ENCODE measurements at places on chromosomes 2 and 18.

DNA sequence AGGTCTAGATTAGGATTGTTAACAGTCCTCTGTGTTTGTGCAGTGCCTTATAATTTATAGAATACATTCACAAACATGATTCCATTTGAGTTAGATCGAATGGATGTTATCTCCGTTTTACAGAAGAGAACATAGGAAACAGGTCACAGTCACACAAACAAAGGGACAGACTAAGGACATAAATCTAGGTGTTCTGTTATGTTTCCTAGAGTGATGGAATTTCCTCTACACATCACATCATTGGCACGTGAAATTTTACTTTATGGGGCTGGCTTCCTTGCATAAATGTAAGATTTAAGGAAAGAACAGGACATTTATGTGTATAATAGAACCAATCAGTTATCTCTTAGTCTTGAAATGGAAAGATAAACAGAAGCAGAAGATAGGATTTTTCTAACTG, 6.4 kb downstream of the TRIM54 start:
- DNase-seq, result no peak

GRCh38 chr18:45073556-45073955, 392.9 kb downstream of the SETBP1 start:
- DNase-seq, result no peak

DNA sequence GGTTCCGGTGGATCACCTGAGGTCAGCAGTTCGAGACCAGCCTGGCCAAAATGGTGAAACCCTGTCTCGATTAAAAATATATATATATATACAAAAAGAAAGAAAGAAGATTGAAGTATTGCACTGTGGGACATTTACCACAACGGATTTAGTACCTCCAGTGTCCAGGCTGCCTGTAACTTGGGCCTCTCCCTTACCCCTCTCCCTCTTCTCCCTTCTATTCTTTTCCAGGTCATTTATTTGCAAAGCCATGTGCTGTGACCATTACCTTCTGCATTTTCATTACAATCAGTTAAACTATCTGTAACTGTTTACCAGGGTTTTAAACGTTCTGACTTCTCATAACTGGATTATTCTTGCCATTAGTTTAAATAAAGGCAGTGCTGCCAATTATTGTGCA, 400.9 kb upstream of the ZNF804A start:
- DNase-seq, result no peak

DNA sequence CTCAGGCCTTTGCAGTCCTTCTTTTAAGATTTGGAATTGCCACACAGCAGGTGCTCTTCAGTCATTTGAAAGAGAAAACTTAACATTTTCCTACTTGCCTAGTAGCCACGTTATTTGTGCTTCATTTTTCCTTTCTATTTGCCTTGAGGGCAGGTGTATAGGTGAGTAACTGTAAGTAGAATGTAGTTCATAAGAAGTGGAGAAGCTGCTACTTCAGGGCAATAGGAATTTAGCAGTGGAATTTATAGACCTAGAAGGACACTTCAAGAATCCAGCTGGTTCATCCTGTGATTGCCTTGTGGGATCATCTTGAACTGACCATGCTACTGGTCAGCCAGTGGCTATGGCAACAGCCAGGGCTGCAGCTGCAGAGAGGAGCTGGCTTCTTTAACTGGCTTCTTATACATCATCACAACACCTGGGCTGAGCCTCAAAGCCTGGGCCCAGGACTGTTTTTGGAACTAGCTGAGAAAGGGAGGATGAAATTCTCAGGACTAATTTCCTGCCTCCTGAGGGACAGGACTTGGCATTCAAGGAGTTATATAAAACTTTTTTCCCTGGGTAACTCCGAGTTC, 5.1 kb upstream of the LANCL1 start:
- DNase-seq, result no peak

- no peak for DNase-seq
Measured at GRCh38 chr2:65358678-65359400, 73.6 kb downstream of the SPRED2 start.

DNA sequence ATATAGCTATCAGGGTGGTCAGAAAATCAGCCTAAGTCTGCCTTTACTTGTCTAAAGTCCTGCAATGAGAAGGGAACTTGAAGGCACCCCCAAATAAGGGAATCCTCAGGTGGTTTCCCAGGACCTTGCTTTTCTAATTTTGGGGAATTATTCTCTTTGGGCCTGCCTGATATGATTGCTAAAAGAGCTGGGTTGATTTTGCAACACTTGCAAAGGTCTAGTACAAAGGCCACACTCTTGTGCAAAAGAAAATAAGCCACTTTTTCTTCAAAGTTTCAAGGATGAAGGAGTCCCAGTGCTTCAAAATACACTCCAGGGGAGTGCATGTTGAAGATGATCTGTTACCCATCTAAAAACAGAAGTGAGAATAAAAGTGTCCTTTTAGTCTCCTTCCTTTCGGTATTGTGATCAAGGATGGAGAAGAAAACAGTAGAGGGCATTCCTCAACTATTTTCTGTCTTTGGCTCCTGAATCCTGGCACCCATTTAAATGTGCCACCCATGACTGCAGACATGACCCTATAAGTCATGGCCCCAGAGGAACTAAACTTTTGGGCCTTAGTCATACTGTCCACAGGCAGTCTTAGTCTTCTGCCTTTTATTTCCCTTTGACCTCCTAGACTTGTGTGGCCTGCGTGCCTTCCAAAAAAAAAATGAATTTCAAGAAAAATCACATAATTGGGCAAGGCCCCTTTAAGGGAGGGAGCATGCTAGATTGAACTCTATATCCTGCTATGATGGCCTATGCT, 5.1 kb downstream of the SULT1C3 start:
- DNase-seq, result no peak

GRCh38 chr2:53826587-53827397, 33.0 kb downstream of the GPR75 start:
- DNase-seq, result no peak

DNA sequence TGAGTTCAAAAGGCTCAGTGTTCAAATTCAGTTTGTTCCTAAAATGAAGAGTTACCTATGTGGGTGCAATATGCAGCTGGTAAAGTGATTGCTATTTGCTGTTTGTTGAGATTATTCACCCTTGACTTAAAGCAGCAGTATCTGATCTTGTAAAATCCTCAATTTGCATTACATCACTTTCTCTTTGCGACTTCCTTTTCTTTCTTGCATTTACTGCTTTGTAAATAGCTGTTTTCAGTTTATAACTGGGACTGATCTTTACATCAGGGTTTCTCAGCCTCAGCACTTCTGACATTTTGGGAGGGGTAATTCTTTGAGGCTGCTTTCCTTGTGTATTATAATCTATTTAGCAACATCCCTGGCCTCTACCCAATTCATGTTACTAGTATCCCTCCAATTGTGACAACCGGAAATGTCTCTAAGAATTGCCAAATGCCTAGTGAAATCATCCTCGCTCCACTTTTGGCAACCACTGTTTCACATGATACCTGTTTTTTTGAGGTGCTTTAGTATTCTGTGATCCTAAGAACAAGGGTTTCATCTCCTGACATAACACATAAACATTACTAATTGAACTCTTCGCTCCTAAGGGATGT, 12.1 kb upstream of the ERCC3 start:
- DNase-seq, result no peak

DNA sequence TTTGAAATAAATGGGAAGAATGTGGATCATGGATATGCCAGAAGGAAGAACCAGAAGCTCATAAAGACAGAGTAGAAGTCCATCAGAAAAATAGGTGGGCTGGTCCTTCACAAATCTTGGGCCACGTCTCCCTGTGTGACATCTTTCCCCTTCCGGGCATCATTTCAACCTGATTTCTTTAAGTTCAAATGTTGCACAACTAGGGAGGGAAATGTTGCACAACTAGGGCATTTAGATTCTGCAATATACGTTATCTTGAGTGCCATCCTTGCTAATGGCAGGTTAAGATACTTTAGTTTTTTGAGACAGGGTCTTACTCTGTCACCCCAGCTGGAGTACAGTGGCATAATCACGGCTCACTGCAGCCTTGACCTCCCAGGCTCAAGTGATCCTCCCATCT, 129.6 kb downstream of the CERS6 start:
- no peak for DNase-seq

DNA sequence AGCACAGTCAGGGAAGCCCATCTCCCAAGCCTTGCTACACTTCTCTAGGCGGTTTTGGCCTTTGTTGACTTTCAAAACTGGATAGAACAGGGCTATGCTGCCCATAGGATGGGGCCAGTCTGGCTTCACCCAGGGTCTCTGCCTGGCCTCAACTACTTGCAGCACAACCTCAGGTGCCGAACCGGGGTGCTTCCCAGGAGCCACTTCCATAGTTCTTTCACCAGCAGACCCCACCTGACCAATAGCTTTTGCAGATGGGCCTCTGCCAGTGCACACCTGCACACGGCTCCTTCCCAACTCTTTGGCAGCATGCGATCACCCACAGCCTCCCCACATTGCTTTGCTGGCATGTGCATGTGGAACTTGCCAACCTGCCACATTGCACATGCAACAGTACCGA, 331.6 kb downstream of the CPS1 start:
- no peak for DNase-seq

DNA sequence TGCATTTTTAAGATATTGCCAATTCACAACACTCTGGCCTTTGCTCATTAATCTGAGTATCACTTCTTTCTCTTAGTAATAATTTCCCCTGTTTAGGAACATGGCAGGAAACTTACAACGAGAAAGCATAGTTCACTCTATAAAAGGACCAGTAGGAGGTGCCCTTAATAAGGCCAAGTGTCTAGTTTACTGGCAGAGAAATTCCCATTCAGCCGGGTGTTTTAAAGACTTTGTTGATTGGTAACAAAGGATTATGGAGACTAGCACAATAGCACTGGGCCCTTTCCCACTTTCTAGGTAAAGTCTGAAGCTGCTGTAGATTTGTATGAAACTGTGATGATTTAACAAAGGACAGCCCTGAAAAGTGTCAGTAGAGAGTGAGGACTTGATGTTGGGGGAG, 3.1 kb downstream of the DCC start:
- no peak for DNase-seq

GRCh38 chr18:40485318-40485717, 1469.7 kb upstream of the PIK3C3 start:
- DNase-seq, result no peak

- no peak for DNase-seq
Measured at GRCh38 chr2:37649518-37649917, 21.9 kb downstream of the CDC42EP3 start.

DNA sequence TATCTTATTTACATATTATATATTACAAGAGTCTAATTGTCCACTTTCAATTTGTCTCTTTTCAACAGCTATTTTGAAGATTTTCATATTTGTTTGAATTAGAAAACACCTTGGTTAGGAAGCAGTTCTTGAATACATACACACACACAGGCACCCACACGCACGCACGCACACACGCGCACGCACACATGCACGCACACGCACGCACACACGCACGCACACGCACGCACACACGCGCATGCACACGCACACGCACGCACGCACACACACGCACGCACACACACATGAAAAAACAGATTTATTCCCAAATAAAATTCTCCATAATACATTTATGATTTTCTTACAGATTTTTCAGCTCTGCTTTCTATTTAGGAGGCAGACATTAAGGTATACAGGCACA, 220.7 kb downstream of the NYAP2 start:
- no peak for DNase-seq

DNA sequence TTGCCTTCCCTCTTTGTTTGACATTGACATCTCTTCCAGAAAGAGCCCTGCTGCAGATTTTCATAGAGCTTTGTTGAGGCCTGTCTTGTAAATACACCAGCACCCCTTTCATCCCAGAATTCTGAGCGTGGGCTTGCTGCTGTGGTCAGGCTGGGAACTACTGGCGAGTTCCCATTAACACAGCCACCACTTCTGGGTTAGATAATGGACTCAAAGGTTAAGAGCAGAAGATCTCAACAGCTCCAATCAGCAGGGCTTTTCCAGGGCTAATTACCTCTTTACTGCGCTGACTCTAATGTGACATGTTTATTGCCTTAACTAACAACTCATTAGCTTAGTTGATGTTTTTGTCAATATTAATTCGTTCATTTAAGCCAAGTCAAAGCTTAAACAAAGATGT, 235.9 kb upstream of the BOD1L2 start:
- no peak for DNase-seq

DNA sequence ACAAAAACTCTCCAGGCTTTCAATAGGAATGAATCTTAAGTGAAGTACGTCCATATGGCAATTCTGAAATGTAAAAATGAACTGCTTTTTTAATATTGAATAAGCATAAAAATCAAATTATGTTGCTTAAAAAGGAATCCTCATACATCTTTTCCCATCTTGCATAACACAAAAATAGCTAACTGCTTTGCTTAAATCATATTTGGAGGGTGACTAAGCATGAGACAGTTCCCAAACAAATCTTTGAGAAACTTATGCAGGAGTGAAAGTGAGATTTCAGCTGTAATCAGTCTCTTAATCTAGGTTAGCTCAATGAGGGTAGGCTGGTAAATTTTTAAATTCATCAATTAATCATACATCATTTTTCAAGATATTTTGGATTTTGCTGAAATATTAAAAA, 111.5 kb downstream of the MBD5 start:
- DNase-seq, result no peak

DNA sequence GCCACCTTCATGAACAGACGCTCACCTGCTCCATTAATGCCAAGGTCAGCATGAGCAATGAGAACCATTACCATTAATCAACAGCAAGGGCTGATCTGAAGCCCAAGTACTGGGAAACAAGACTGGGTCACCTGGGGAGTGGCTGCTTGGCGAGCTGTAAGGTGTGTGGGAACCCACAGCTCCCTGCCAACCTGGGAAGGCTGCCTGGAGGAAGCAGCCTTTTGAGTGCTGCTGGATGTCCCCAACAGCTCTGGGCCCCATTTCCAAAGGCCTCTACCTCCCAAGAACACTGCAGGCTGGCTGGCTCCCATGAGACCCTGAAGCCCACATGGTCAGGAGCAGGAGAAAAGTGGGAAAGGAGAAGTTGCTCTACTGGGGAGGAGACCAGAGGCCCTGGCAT, 62.1 kb downstream of the CYP26B1 start:
- no peak for DNase-seq

- no peak for DNase-seq
Measured at GRCh38 chr2:19711470-19712372, 190.1 kb downstream of the TTC32 start.

- no peak for DNase-seq
Measured at GRCh38 chr2:71554028-71554705, 100.8 kb downstream of the DYSF start.

DNA sequence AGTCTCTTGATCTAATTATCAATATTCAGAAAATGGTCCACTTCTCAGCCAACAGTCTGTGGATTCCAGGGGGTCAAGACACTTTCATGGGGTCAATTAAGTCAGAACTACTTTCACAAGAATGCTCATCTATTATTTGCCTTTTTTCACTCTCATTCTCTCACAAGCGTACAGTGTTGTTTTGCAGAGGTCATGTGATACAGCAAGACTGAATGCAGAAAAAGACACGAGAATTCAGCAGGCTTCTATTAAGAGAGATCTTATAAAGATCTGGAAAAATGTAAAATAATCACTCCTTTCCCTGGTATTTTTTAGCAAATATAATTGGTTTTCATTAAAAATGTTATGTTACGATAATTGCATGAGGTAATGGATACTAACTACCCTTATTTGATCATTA, 8.7 kb downstream of the RPRD1A start:
- no peak for DNase-seq

DNA sequence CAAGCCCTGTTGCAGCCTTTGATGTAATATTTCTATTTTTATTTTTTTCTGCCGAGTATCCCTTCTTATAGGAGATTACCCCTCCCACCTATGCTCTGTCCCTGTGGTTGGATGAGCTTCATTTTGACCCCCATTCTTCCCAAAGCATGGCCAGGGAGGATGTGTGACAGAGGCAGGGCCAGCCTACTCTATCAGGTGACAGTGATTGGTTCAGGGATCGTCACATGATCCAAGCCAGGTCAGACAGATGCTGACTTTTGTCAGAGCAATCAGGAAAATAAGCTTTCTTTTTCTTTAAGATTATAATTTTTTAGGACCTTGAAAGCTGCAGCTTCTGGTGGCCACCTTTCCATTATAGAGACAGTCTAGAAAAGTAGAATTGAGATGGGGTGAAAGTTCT, 314.3 kb downstream of the NUP35 start:
- no peak for DNase-seq
